ENCODE measurements at places on chromosomes 2 and 18.

DNA sequence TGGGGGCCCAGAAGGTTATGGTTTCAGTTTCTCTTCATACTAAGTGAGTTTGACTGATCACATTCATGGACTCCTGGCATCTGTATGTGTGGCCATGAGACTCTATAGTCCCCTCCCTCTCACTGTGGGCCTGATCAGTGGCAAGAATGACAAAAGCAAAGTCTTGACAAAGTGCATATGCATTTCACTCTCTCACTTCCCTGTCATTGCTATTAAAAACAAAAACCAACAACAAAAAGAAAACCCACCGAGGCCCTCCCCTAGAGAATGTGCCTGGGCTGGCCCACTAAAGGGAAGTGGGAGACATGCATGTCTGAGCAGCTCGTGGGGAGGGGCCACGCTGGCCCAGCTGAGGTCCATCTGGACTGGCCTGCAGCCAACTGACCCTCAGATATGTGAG is 600.1 kb upstream of the RAB6C start:
- DNase-seq, result no peak

DNA sequence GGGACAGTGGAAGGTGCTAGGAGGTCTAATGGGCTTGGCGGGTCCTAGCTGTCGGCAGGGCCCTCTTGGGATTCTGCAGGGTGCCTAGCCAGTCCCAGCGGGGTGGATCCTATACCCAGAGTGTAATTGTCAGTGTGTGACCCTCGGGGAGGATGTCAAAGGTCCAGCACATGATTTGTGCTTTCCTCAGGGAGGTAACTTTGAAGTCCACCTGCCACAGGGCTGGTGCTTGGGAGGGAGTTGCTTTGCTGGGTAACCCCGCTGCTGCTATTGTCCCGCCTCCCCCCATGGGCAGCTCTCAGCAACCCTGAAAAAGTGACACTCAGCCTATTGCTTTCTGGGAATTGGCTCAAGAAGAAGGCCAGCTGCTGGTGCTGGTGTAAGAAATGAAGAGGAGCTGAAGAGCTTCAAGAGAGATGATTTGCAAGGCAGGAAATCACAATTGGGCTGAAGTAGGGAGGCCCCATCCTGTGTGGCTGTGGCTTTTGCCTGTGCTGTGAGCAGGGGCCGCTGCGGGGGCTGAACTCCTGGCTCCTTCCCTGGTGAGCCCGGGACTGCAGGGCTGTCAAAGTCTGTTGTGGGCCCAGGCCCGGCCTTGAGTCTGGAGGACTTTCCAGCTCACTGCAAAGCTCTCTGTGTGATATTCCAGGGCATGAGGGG is 36.4 kb downstream of the EMILIN2 start:
- peak; percentile 33 for DNase-seq

DNA sequence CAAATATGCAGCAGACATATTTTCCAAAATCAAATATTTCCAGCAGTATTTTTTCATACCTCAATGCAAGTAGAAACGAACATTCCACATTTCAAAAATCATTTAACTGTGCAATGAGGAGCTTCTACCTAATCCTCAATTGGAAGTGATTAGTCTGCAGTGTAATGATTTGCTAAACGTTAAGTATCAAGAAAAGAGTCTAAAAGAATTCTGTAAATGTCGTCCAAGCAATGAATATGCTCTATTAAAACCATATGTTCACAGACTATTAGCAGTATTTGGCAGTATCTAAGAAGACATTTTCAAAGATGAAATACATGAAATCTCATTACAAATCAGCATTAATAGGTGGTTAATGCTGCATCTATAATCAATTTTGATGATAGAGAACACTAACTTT is 15.9 kb downstream of the DYM start:
- no peak for DNase-seq

GRCh38 chr18:49648811-49649210 is 87.0 kb downstream of the LIPG start:
- DNase-seq, result no peak

DNA sequence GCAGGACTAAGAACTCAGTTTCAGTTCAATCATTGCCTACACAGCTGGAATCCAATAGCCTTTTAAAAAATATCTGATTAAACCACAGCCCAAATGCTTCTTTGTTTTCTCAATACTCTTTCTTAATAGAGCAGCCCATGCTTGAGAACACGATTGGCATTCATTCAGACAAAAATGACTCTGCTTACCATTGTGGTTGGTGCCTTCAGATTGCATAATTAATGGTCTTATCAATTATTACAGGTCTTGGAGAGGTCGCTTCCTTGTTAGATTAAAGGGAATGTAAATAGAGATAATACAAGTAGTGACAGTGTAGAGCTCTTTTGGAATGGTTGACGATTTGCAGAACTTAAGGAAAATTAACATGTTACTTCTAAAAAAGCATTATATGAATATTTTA is 107.2 kb downstream of the RNF152 start:
- no peak for DNase-seq

All from stimulated activated CD8-positive, alpha-beta memory T cell treated with anti-CD3 and anti-CD28 coated beads, Interleukin-4, amount 100 ng/mL, for 24 hours (primary cell).